ENCODE measurements at places on chromosomes 5 and 9.
A peak's percentile ranks its signal among the peaks of the same experiment; 100 is the strongest.

DNA sequence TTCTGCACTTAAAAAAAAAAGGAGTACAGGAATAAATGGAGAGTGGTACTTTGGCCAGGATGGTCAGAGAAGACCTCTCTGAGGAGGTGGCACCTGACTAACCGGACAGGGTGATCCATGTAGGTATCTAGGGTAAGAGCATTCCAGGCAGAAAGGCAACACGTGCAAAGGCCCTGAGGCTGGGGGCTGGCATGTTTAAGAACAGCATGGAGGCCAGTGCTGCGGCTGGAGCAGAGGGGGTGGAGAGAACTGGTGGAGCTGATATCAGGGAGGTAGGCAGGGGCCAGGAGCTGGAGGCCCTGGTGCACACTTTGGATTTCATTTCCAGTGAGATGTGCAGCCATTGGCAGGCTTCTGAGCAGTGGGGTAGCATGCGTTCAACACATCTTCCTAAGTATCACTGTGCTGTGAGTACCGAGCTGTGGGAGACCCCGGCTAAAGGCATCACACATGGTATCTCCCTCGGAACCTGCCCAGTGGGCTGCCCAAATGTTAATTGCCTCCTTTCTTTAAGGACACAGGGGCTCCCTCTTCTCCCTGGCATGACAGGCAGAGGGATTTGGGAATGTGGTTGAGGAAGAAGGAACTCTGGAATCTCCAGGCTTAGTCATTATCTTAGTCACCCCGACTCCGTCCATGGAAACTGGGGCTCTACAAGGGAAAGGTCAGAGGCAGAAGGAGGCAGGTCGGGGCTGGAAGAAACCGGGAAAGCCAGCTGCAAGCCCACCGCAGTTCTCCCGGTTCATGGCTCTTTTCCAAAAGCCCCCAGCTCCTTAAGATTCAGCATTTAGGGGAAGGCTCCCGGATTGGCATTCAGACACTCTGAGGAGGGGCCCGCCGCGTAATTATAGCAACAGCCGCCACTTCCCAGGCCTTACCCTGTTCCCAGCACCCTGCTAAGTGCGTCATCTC is 18.6 kb downstream of the SLC6A7 start:
- DNase-seq, result no peak

- DNase-seq, result no peak
These were observed 14.2 kb upstream of the PTGS1 start for GRCh38 chr9:122356627-122357026.

- DNase-seq, result no peak
These were observed 22.5 kb downstream of the APBA1 start for GRCh38 chr9:69649566-69650250.

- DNase-seq, result no peak
These were observed 175.4 kb downstream of the ASTN2 start for GRCh38 chr9:117239428-117239827.

- no peak for DNase-seq
These were observed 32.8 kb downstream of the AFAP1L1 start for GRCh38 chr5:149304195-149305078.

- DNase-seq, result no peak
These were observed 17.5 kb upstream of the NREP start for GRCh38 chr5:111774525-111774924.

GRCh38 chr9:36961561-36962325 is 72.3 kb downstream of the PAX5 start:
- no peak for DNase-seq

GRCh38 chr5:5025774-5026408 is 114.2 kb upstream of the ADAMTS16 start:
- peak; percentile 51 for DNase-seq

DNA sequence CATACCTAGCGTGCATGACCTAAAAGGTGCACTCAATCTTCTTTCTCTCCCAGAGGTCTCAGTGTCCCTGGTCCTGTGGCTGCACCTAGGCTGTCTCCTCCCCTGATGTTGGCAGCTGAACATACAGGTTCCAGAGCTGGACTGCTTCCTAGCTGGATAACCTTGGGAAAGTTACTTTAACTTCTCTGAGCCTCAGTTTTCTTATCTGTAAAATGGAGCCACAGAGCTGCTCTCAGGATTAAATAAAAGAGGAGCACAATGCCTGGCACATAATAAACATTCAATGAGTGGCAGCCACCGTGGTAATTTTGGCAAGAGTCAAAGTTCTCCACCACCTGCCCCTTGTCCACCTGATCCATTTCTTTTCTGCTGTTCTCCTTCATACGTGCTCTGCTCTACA is 14.0 kb downstream of the MORN5 start:
- DNase-seq, result no peak

- DNase-seq, result no peak
These were observed 29.9 kb downstream of the TMC1 start for GRCh38 chr9:72551306-72551705.

GRCh38 chr5:99089822-99090549 is 161.2 kb upstream of the CHD1 start:
- DNase-seq, result no peak

- DNase-seq, result no peak
These were observed 167.7 kb downstream of the GRIA1 start for GRCh38 chr5:153658149-153658548.

- DNase-seq, result no peak
These were observed 144.9 kb downstream of the FAM114A2 start for GRCh38 chr5:153893817-153894216.

DNA sequence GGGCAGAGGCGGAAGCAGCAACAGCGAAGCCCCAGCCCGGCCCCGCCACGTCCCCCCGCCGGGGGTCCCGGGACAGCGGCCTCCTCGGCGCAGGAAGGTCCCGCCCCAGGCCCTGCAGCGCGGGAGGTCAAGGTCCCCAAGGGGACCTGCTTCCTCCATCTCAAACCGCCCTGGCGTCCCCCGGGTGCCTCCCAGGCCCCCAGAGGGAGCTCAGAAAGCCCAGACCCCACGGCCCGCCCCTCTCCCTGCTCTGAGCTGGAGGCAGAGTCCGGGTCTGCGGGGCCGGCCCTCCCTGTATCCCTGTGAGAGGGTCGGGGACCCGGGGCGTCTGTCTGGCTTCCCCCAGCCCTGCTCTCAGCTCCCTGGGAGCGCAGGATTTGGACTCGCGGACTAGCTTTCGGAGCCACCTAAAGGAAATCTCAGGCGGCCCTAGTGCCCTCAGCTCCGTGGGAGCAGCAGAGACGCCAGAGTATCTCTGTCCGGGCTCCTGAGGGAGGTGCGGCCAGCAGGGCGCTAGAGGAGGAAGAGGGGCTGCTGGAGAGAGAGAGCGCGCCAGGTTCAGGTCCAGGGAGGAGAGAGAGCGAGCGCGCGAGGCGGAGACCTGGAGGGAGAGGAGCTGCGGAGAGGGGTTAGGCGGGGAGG is 30.7 kb downstream of the EXOC3 start:
- DNase-seq, result peak; percentile 79

DNA sequence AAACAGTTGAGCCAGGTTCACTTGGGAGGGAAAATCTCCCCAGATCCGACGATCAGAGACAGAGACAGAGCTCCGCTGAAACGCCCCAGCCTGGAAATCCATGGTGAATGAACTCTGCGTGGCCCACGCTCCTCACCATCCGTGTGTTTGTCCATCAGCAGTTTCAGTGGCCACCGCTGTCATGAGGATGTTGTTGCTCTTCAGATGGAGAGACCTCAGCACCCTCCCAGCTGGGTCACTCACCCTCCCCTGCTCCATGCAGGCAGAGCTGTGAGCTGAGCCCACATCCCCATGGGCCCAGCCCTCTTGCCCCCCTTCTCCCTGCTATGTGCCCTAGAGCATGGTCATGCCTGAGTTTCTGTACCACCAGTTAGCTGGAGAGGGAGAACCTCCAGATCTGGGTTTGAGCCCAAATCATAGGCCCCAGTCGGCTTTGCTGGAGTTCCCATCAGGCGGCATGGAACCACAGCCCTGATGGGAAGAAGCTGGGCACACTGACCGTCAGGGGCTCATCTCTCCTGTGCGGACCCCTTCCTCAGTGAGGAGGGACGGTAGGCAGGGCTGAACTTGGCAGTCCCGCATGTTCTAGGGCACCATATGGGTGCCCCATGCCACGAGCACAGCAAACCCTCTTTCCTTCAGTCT is 154.4 kb upstream of the COL5A1 start:
- no peak for DNase-seq

GRCh38 chr5:82106756-82107155 is 134.9 kb downstream of the ATG10 start:
- DNase-seq, result no peak

GRCh38 chr9:7177383-7177782 is 419.6 kb downstream of the KDM4C start:
- DNase-seq, result no peak
